ENCODE measurements at places on chromosomes 13 and 19. TPM values are rescaled to one million over a fixed set of nuclear protein-coding genes. Genes with fewer than 3 reads are reported as not detected.

DNA sequence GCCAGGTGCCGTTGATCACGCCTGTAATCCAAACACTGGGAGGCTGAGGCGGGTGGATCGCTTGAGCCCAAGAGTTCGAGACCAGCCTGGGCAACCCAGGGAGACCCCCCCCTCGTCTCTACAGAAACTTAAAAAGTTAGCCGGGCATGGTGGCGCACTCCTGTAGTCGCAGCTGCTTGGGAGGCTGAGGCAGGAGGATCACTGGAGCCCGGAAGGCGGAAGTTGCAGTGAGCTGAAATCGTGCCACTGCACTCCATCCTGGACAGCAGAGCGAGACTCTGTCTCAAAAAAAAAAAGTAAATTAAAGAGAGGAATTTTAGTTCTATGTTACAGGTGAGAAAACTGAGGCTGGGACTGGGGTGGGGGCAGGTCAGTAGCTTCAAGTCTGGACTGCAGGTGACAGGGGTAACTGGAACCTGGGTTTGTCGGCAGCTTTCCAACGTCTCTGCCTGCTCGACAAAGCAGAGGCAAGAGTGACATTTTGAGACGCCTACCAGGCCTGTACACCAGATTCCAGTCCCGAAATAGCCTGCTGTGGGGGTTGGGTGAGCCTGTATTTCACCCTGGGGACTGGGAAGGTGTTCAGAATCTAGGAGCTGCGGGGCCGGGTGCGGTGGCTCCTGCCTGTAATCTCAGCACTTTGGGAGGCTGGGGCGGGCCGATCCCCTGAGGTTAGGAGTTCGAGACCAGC, 1.2 kb downstream of the SELENOW start:
- peak overlapping the region; percentile 80 for H3K4me3 ChIP-seq
- H3K36me3 ChIP-seq = peaks cover 2% of the 10 kb centered on the region
- no peak overlapping the region for H3K27ac ChIP-seq
- H3K4me1 ChIP-seq = peaks cover 19% of the 10 kb centered on the region

- DNase-seq = no peak
- no peak overlapping the region for H3K27ac ChIP-seq
- no peaks in the 10 kb centered on the region for H3K27me3 ChIP-seq
- peak overlapping the region; percentile 78 for H3K4me3 ChIP-seq
- H3K4me1 ChIP-seq = peaks cover 18% of the 10 kb centered on the region
- H3K36me3 ChIP-seq = no peaks in the 10 kb centered on the region
These were observed 27.9 kb upstream of the NDUFS7 start for GRCh38 chr19:1355568-1356507.

DNA sequence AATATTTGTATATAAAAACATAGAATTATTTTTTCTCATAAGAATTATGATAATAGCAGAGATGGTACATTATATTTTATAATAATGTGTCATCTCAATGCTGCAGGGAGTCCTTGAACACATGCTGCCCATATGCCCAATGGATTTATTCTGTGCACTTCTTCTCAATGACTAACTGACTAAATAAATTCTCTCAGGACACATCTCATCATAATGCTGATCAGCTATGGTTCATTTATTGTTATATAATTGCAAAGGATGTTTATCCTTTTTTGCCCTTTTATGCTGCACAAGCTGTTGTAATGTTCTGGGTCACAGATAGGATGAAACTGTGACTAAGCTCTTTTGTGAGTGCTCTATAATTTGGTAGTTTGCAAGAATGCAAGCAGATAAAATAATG, 1273.3 kb upstream of the ATXN8OS start:
- no peaks in the 10 kb centered on the region for H3K4me1 ChIP-seq
- no peaks in the 10 kb centered on the region for H3K27me3 ChIP-seq
- no peak for DNase-seq
- no peaks in the 10 kb centered on the region for H3K36me3 ChIP-seq
- H3K4me3 ChIP-seq = no peak overlapping the region
- H3K27ac ChIP-seq = no peak overlapping the region

DNA sequence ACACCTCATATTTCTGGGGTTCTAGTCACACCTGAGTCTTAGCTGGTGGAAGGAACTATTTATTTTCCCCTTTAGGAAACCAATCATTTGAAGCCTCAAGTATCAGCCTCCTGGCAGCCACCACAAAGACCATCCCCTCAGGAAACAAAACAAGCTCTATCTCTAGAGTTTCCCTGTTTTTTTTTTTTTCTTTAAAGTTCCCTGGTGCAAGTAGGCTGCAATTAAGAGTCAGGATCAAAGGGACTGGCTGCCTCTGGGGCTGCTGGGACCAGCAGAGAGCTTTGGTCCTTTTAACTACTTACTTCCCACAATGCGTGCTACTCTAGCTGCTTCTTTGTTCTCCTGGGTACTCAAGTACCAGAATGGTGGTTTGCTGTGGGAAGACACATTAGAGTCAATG, 11.4 kb downstream of the MBNL2 start:
- peaks cover 2% of the 10 kb centered on the region for H3K4me1 ChIP-seq
- no peak for DNase-seq
- no peak overlapping the region for H3K4me3 ChIP-seq
- H3K27ac ChIP-seq = no peak overlapping the region
- no peaks in the 10 kb centered on the region for H3K27me3 ChIP-seq
- peaks cover 45% of the 10 kb centered on the region for H3K36me3 ChIP-seq

GRCh38 chr19:12996406-12997094, 1.3 kb downstream of the NFIX start:
- no peaks in the 10 kb centered on the region for H3K36me3 ChIP-seq
- no peaks in the 10 kb centered on the region for H3K27me3 ChIP-seq
- peak overlapping the region; percentile 46 for H3K4me3 ChIP-seq
- no peak overlapping the region for H3K27ac ChIP-seq

GRCh38 chr13:48874165-48874564, 101.5 kb upstream of the FNDC3A start:
- no peak for DNase-seq
- H3K27ac ChIP-seq = no peak overlapping the region
- no peaks in the 10 kb centered on the region for H3K4me1 ChIP-seq

DNA sequence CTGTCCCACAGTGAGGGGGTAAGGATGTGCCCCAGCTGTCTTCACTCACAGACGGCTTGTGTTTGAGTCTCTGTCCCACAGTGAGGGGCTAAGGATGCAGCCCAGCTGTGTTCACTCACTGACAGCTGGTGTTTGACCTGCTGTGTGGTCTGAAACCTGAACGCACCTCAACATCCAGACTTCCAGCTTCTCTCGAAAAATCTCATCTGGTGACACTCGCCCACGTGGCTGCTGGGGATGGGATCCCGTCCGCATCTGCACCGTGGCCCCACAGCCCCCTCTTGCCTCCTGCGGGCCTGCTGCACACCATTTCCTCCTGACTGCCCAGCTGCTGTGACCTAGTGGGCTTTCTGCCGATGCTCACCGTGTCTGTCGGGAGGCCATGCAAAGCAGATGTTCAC, 27.3 kb downstream of the CHAF1A start:
- H3K4me3 ChIP-seq = no peak overlapping the region
- no peak for DNase-seq
- H3K27me3 ChIP-seq = no peaks in the 10 kb centered on the region
- H3K36me3 ChIP-seq = no peaks in the 10 kb centered on the region

DNA sequence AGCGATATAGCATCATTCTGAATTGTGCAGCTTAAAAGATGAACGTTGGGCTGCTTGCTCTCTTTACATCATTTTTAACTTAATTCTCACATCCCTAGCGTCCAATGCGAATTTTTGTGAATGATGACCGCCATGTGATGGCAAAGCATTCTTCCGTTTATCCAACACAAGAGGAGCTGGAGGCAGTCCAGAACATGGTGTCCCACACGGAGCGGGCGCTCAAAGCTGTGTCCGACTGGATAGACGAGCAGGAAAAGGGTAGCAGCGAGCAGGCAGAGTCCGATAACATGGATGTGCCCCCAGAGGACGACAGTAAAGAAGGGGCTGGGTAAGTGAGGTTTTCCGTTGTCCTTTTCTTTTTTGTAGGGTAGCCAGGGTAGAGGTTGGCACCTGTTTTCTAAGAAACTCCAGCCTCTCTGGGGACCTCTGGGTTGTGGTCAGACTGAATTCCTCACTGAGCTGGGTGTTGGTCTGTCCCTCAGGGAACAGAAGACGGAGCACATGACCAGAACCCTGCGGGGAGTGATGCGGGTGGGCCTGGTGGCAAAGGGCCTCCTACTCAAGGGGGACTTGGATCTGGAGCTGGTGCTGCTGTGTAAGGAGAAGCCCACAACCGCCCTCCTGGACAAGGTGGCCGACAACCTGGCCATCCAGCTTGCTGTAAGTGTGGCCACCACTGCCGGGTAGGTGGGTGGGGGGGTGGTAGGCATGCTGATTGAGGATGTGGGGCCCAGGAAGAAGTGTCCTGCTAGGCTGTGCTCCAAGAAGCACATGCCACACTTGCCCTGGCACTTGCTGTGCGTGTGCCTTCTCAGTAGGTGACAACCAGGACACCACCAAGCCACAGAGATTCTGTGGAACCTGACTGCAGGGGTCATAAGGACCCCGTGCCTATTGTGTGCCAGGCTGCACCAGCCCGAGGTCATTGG, 17.0 kb downstream of the ILF3 start:
- no peak for DNase-seq
- H3K27ac ChIP-seq = no peak overlapping the region
- H3K4me3 ChIP-seq = no peak overlapping the region
- H3K4me1 ChIP-seq = peaks cover 25% of the 10 kb centered on the region

DENND1C gene
- 119 TPM for total RNA-seq

DNA sequence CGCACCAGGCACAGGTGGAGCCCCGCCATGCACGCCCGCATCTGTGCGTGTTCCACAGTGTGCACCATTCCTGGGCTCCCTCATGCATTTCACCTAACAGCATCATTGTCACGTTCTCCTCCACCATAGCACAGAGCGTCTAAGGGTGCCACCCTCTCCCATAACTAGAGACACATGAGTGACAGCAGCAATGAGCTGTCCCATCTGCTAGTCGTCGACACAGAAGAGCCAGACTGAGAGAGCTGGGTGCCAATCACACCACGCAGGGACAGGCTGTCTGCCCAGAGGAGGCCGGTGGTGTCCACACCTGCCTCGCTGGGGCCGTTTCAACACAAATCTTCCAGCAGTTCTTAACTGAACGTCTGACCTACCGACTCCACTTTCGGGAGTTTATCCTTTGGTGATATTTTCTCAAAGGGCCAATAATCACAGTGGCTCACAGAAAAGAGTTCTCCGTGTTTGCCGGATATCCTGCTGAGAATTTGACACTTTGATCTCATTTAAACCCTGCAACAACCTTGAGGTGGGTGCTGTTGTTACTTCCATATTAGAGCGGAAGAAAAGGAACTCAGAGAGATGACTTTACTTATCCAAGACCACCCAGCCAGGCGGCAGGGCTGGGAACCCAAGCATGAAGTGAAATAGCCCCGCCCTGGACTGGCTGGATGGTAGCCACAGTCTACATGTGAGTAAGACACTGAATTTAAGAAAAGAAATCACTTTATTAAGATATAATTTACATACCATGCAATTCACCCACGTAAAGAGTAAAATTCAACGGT, 16.2 kb downstream of the CLEC11A start:
- H3K4me1 ChIP-seq = no peaks in the 10 kb centered on the region
- H3K27ac ChIP-seq = no peak overlapping the region
- no peaks in the 10 kb centered on the region for H3K36me3 ChIP-seq
- peaks cover 17% of the 10 kb centered on the region for H3K27me3 ChIP-seq
- no peak overlapping the region for H3K4me3 ChIP-seq

- H3K36me3 ChIP-seq = no peaks in the 10 kb centered on the region
- no peaks in the 10 kb centered on the region for H3K27me3 ChIP-seq
- DNase-seq = no peak
- peak overlapping the region; percentile 3 for H3K27ac ChIP-seq
- no peak overlapping the region for H3K4me3 ChIP-seq
- peaks cover 28% of the 10 kb centered on the region for H3K4me1 ChIP-seq
These were observed 9.2 kb downstream of the RANBP3 start for GRCh38 chr19:5968431-5969373.

RGL3 gene
- 0.54 TPM for total RNA-seq

GRCh38 chr13:96824140-96824539, 170.1 kb downstream of the OXGR1 start:
- H3K27me3 ChIP-seq = no peaks in the 10 kb centered on the region
- H3K4me1 ChIP-seq = no peaks in the 10 kb centered on the region
- no peaks in the 10 kb centered on the region for H3K36me3 ChIP-seq
- H3K4me3 ChIP-seq = no peak overlapping the region

Data from B cell (primary cell).